ENCODE measurements at places on chromosomes 3 and 15. TPM values are rescaled to one million over a fixed set of nuclear protein-coding genes. Genes with fewer than 3 reads are reported as not detected.

PPCDC gene
- total RNA-seq = 13.5 TPM

SGO1 gene
- not detected for total RNA-seq

CACNA1D gene
- total RNA-seq = 0.47 TPM

CDC25A gene
- 2.3 TPM for total RNA-seq

PP2D1 gene
- not detected for total RNA-seq

SERF2 gene
- total RNA-seq = 790 TPM

TMEM212 gene
- not detected for total RNA-seq

PLA2G4B gene
- total RNA-seq = 13.6 TPM

GRCh38 chr15:81504170-81504905 lies 130.3 kb upstream of the TMC3 start:
- no peak for DNase-seq

GRCh38 chr3:194702545-194702944 lies 16.9 kb downstream of the FAM43A start:
- no peak for DNase-seq

GRCh38 chr15:85570336-85570735 lies 189.9 kb downstream of the AKAP13 start:
- no peak for DNase-seq

DNA sequence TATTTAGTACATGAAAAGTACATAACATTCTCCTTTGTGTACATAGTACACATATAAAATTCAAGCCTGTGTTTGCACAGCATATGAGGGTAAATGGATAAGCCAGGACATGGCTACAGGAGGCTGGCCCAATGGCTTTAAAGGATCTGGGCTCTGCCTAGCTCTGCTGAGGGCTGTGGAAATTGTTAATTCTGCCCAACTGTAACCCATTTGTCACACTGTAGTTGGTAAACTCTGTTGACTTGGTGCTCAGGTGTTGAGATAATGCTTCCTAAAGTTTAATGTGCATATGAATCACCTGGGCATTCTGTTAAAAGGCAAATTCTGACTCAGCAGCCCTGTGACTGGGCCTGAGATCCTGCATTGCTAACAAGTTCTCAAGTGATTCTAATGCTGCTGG lies 196.5 kb upstream of the ZPLD1 start:
- no peak for DNase-seq

DNA sequence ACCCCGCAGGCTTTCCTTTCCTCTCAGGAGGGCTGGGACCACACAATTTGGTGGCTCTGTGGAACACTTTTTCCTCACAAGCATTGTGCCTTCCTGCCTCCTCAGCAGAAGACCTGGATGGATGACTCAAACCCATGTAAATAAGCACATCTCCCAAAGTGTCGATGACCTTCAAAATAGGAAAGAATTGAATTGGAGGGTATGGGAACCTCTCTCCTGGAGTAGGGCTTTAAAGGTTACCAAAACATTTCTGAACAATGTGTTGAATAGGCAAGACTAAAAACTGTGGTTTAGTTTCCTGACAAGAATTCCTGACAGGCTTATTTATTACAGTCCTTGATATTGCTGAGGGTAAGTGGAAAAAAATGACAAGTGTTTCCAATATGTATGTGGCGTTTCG lies 118.2 kb downstream of the ALDH1A2 start:
- no peak for DNase-seq

DNA sequence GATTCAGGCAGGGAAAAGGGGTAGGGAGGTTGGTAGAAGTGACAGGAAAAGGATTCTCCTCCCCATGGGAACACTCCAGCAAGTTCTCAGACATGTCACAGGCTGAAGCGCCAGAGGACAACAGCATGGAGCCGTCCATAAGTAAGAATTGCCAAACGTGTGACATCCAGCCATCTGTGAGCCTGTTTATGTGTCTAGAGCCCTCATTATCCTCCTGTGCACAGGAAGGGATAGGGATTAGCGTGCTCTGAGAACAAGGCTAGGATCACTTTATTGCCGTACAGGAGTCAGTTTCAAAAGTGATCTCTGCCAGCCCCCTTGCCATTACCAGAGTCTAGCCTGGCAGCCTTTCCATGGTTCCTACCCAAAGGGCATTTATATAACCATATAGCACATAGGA lies 549.5 kb downstream of the NTRK3 start:
- DNase-seq = no peak

DNA sequence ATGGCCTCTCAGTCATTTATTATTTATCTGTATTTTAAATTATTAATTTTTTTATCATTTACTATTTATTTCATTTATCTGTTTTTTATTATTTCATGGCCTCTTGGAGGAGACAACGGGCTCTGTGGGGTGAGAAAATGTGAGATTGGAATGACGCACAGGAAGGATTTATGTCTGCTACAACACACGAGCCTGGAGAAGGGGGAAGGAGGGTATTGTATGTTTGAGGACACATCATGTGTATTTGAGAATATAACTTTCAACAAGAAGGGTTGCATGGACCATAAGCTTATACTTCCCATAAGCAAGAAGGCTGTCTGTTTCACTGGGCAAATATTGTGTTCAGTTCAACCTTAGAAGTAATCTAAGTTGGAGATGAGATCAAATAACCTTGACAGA lies 31.7 kb downstream of the LSM3 start:
- DNase-seq = no peak

DNA sequence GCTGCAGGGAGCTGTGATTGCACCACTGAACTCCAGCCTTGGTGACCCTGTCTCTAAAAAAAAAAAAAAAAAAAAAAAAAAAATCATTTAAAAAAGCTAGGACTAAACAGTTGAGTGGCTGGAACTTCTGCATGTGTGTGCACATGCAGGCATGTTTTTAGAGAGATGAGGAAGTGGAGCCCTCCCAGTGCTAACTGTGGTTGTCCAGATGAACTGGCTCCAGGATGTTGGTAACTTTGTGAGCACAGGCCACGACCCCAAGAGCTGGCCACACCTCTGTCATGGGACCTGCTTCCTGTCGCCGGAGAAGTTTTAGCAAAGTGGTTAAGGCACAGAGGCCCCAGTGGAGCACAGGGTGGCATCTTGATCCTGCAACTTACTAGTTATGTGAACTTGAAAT lies 27.0 kb downstream of the CHCHD6 start:
- no peak for DNase-seq

GRCh38 chr15:25743548-25744275 lies 119.4 kb downstream of the ATP10A start:
- DNase-seq = no peak

- DNase-seq = no peak
These were observed 17.6 kb upstream of the ACTL6A start for GRCh38 chr3:179544981-179545645.

DNA sequence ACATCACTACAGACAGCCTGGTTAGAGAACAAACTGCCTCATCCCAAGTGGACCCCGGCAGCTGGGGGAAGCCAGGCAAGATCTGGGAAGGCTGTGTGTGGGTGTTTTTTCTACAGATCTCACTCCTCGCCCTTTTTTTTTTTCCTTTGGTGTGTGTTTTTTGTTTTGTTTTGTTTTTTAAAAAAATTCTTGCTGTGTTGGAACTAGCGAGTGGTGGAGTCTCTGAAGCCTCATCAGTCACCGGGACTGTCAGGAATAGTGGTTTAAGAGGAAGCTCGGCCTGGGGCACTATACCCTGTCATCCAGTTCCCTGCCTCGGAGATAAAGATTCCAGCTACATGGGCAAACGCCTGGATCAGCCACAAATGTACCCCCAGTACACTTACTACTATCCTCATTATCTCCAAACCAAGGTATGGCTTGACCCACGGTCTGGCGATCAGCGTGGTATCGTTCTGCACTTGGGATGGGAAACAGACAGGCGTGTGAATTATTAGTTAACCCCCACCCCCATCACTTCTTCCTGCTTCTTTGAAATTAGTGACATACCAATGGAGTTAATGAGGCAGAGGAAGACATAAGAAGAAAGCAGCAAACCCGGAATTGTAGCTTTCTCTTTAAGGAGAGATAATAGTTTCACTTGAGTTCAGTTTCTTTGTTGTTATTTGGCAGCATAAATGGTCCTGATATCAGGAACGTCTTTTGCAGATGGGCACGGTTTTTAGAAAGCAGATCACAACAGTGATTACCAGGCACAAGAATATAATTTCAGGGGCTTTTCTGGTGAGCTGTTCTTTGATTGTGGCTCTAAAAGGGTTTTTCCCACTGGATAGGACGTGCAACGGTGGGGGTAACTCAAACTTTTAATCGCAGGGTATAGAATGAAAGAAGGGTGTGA lies 722 bp downstream of the RBMS3 start:
- DNase-seq = no peak

- no peak for DNase-seq
These were observed 21.4 kb downstream of the NEK11 start for GRCh38 chr3:131048030-131048429.

- DNase-seq = no peak
These were observed 9.7 kb upstream of the LARP6 start for GRCh38 chr15:70863450-70864218.

GRCh38 chr3:189430166-189430565 lies 201.0 kb upstream of the TP63 start:
- DNase-seq = no peak

- DNase-seq = no peak
These were observed 27.0 kb upstream of the HHATL start for GRCh38 chr3:42729404-42730145.

DNA sequence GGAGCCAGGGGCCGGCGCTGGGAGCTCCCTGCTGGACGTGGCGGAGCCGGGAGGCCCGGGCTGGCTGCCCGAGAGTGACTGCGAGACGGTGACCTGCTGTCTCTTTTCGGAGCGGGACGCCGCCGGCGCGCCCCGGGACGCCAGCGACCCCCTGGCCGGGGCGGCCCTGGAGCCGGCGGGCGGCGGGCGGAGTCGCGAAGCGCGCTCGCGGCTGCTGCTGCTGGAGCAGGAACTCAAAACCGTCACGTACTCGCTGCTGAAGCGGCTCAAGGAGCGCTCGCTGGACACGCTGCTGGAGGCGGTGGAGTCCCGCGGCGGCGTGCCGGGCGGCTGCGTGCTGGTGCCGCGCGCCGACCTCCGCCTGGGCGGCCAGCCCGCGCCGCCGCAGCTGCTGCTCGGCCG lies 1.5 kb downstream of the SMAD6 start:
- DNase-seq = no peak

DNA sequence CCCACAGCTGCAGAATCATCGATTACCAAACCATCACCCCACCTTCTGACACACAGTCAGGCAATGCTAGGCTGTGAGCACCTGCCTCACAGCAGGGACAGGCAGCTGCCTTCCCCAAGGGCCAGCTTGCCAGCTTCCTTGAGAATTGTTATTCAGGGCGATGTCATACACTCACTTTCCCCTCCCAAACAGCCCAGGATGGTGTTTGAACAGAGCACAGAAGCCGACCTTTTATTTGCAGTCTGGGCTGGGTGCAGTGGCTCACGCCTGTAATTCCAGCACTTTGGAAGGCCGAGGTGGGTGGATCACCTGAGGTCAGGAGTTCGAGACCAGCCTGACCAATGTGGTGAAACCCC lies 84.5 kb upstream of the HERC1 start:
- no peak for DNase-seq

DNA sequence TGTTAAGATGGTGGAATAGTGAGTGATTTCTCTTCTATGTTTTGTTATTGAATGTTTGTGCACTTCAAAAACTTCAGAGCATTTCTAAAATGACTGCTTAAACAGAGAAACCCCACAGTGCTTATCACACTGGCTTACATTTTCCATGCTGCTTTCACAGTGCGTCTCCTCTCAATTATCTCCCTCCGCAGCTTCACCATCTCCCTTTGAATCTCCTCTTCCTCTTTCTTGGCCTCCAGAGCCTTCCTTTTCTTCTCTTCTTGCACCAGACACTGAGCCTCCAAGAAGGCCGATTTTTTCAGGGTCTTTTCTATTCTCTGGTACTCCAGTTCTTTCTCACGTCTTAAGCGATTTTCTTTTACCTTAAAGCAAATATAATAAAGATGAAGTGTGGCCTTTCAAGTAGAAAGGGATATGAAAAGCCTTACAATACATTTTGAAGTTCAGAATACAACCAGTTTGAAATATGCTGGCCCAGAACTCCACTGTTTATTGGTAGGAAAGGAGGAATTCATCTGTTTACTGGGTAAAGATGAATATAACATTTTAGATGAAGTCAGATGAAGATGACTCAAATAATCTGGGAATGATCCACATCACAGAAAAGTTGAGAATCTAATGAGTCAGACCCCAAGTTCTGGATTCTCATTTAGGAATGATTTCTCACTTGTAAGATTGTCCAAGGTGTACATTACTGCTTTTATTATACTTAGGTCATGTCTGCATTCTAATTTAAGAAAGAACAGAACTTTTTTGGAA lies 21.4 kb downstream of the CCDC191 start:
- no peak for DNase-seq

GRCh38 chr3:86234506-86235254 lies 756.3 kb downstream of the VGLL3 start:
- DNase-seq = no peak

DNA sequence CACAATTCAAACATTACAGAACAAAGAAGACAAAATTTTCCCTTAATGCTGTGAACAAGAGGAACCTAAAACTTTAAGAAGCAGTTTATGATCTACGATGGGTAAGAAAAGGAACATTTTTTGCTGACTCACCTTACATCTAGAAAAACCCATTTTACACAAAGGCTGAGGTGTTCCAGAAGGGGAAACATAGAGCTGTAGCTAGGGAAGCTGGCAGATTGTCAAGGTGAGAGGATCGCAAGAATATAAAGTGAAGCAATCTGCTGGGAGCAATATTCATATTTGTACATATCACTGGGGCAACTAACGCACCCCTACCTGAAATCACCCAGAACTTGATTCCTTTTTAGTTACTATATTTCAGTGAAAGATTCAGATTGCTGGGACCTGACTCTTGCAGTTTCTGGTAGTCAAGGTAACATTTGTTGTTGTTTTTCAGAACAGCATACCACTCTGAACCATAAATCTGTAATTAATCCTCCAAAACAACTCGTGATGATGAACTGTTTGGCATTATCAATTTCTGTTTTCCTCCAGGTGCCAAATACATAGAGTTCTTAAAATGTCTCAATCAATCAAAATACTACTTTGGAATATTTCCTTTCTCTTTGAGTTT lies 184.1 kb upstream of the LRRC3B start:
- no peak for DNase-seq

- DNase-seq = no peak
These were observed 108.8 kb downstream of the THSD4 start for GRCh38 chr15:71224024-71224423.

DNA sequence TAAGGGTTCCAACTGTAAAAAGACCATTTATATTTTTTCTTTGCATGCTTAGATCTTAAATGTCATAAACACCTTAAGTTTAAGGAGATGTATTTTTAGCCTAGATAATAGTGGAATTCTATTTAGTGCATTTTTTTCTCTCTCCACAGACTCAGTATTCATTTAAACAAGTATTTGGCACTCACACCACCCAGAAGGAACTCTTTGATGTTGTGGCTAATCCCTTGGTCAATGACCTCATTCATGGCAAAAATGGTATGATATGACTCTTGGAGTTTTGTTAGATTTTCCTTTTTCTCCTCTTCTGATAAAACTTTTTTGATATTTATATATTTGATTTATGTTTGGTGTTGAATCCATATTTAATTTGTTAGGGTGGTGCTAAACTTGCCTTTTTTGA lies 7.3 kb downstream of the KIF23 start:
- DNase-seq = no peak

- no peak for DNase-seq
These were observed 21.1 kb upstream of the COLQ start for GRCh38 chr3:15542614-15543013.

Data from omental fat pad (tissue), 4 donors.